ENCODE measurements at places on chromosomes 6 and 20. TPM values are rescaled to one million over a fixed set of nuclear protein-coding genes. Genes with fewer than 3 reads are reported as not detected.

The BMP7 gene
- total RNA-seq: not detected

The OR2J2 gene
- total RNA-seq: not detected

The DNAH8 gene
- 0.22 TPM for total RNA-seq

The DLK2 gene
- 1.6 TPM for total RNA-seq

- no peaks in the 10 kb centered on the region for H3K27me3 ChIP-seq
- peak overlapping the region; percentile 34 for H3K4me3 ChIP-seq
- H3K27ac ChIP-seq: peak overlapping the region; percentile 38
- DNase-seq: peak; percentile 88
- H3K4me1 ChIP-seq: peaks cover 39% of the 10 kb centered on the region
Observed at GRCh38 chr20:49668181-49668877, 45.3 kb downstream of the B4GALT5 start.

- H3K36me3 ChIP-seq: no peaks in the 10 kb centered on the region
- no peaks in the 10 kb centered on the region for H3K4me1 ChIP-seq
- no peak for DNase-seq
- no peak overlapping the region for H3K27ac ChIP-seq
- no peak overlapping the region for H3K4me3 ChIP-seq
- H3K27me3 ChIP-seq: peaks cover 8% of the 10 kb centered on the region
Observed at GRCh38 chr6:132133736-132134445, 182.7 kb upstream of the CCN2 start.

DNA sequence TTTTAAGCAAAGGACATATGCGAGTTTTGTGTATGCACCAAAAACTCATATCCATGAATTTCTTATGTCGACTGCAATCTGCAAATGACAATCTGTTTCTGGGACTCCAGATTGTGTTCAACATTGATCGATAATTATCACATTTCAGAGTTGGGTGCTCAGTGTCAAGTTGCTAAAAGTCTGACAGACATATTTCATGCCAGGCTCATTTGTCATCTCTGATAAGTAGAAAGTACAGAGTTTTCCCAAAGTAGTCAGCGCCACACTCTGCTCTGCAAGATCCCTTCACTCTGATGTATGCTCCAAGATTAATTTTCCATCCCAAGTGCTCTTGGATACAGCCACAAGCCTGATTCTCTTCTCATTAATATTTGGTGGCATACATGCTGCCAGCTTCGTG is 331.1 kb downstream of the DOK5 start:
- H3K4me1 ChIP-seq: no peaks in the 10 kb centered on the region
- H3K27ac ChIP-seq: no peak overlapping the region
- H3K4me3 ChIP-seq: no peak overlapping the region
- H3K36me3 ChIP-seq: no peaks in the 10 kb centered on the region
- H3K27me3 ChIP-seq: no peaks in the 10 kb centered on the region

GRCh38 chr6:4819706-4820283 is 43.6 kb downstream of the CDYL start:
- H3K27ac ChIP-seq: no peak overlapping the region
- peaks cover 8% of the 10 kb centered on the region for H3K36me3 ChIP-seq
- H3K27me3 ChIP-seq: no peaks in the 10 kb centered on the region

DNA sequence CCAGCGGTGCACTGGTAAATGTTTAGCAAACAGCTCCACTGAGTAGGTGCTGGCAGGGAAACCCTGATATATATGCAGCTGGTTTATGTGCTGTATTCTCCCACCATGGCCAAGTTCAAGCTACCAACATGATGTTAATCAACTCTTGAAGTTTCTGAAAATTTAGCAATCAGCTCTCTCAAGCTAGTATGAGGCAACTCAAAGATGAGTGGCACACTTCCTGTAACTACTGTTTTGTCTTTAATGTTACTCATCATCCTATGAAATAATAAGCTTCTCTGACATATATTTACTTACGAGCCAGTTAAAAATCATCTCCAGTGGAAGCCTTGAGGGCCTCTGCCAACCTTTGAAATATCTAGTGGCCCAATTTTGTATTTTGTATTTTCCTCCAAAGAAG is 54.7 kb downstream of the TRMT6 start:
- no peak overlapping the region for H3K27ac ChIP-seq
- H3K4me3 ChIP-seq: no peak overlapping the region
- H3K4me1 ChIP-seq: no peaks in the 10 kb centered on the region
- H3K36me3 ChIP-seq: no peaks in the 10 kb centered on the region
- no peak for DNase-seq

- peaks cover 1% of the 10 kb centered on the region for H3K36me3 ChIP-seq
- H3K4me3 ChIP-seq: peak overlapping the region; percentile 81
- H3K4me1 ChIP-seq: peaks cover 40% of the 10 kb centered on the region
- peak; percentile 57 for DNase-seq
- no peaks in the 10 kb centered on the region for H3K27me3 ChIP-seq
- no peak overlapping the region for H3K27ac ChIP-seq
Observed at GRCh38 chr20:63955281-63955826, 862 bp downstream of the UCKL1 start.

DNA sequence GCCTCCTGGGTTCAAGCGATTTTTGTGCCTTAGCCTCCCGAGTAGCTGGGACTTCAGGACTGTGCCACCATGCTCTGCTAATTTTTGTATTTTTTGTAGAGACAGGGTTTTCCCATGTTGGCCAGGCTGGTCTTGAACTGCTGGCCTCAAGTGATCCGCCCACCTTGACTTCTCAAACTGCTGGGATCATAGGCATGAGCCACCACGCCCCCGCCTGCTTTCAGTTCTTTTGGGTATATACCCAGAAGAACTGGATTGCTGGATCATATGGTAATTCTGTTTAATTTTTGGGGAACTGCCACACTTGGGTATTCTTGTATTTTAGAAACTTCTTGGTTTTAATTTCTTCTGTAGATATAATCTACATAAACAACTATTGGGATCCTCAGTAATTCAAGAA is 17.0 kb downstream of the CDS2 start:
- H3K27ac ChIP-seq: peak overlapping the region; percentile 88
- peaks cover 8% of the 10 kb centered on the region for H3K36me3 ChIP-seq
- H3K4me3 ChIP-seq: no peak overlapping the region
- H3K27me3 ChIP-seq: no peaks in the 10 kb centered on the region
- DNase-seq: peak; percentile 58

DNA sequence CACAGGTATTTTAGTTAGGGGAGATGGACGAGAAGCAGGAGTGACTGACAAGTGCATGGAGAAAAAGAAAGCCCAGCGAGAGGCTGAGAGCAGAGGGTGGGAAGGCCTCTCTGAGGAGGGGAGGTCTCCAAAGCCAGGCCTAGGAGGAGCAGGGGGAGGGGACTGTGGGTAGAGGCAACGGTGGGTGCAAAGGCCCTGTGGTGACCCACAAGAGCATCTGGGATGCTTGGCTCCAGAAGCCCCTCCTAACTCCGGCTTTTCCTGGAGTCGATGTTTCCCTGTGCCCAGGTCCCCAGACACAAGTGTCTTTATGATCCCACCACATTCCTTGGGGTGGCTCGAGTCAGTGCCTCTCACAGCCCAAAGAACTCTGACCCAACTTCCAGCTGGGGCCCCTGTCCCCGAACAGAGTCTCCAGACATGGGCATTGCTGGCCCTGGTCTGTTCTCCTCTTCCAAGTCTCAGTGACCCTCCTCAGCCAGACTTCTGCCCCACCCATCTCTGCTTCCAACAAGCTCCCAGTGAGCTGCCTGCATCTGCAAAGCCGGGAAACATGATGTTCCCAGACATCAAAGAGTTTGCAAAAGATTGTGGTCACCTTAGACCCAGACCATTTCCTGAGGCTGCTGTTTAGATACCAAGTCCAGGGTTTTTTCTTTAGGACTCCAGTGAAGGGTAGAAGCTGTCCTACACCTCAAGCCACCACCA is 11.1 kb upstream of the BMP7 start:
- H3K27me3 ChIP-seq: peaks cover 13% of the 10 kb centered on the region
- no peak for DNase-seq
- no peak overlapping the region for H3K4me3 ChIP-seq
- H3K27ac ChIP-seq: no peak overlapping the region
- no peaks in the 10 kb centered on the region for H3K4me1 ChIP-seq

Data from activated CD4-positive, alpha-beta memory T cell treated with anti-CD3 and anti-CD28 coated beads for 36 hours (primary cell).